ENCODE measurements at places on chromosomes 4 and X. TPM values are rescaled to one million over a fixed set of nuclear protein-coding genes. Genes with fewer than 3 reads are reported as not detected.
A peak's percentile ranks its signal among the peaks of the same experiment; 100 is the strongest.

LNX1 gene
- total RNA-seq: not detected

GPRASP2 gene
- 0.68 TPM for total RNA-seq

CCDC110 gene
- total RNA-seq: not detected

DNA sequence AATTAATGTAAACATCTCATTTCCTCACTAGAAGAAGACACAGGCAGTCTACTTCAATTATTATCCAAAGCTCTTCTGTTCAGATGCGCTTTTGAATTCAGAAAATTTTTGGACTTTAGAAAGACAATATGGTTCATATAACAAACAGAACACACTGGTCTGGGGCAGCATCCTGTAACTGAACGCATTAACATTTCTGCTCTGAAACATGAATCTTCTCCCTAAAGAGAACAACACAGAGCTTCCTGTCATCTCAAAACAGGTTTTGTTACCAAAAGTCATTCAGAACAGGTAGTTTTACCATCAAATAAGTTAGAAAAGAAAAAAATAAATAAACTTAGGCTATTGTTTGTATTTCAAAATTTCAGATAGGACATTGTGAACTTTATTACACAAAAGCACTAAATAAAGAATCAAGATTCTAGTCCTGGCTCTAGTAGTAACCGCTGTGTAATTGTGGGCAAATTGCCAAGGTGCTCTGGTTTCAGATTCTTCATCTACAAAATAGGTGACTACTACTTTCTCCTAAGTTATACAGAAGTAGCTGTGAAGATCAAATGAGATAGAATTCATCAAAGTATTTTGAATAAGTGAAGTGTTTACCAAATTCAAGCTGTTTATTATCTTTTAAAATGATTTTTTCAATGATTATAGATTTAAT is 252.3 kb upstream of the RASGEF1B start:
- DNase-seq: peak; percentile 60

- no peak for DNase-seq
These were observed 30.3 kb upstream of the HCCS start for GRCh38 chrX:11080741-11081305.

DNA sequence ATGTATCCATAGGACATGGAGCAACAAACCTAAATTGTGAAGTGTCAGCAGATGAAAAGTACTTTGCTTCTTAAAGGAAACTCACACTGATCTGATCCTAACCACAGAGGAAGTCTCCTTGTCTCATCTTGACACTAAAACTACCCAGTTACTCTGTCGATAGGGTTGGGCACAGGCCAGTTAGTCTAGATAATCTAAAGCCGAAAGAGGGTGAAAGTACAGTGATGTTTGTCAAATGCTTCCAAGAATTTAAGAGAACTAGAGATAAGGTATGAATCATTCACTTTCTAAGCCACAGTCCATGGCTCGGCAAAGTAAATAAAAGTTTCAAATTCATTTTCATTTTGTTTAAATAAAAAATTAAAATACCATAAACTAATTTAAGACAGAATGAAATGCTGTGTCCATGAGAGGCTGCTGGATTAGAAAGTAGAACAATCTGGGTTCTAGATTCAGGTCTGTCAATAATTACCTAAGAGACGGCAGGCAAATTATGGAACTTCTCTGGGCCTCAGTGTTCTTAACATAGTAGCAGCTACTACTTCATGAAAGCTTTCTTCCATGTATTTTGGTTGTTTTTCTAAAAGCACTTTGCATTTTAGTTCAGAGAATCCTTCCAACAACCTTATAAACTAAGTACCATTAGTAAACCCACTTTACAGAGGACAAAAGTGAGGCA is 176.7 kb downstream of the LDB2 start:
- DNase-seq: no peak

GRCh38 chr4:48585401-48585800 is 95.3 kb downstream of the ZAR1 start:
- DNase-seq: no peak
